ENCODE measurements at places on chromosomes 2 and 18.
A peak's percentile ranks its signal among the peaks of the same experiment; 100 is the strongest.

GRCh38 chr18:23536204-23536603 lies 32.9 kb downstream of the RMC1 start:
- no peak for DNase-seq

GRCh38 chr2:38619458-38620164 lies 16.9 kb upstream of the HNRNPLL start:
- DNase-seq, result no peak

GRCh38 chr2:74415762-74416395 lies 5.5 kb downstream of the C2orf81 start:
- no peak for DNase-seq

GRCh38 chr2:20349513-20349921 lies 1.1 kb downstream of the PUM2 start:
- no peak for DNase-seq

GRCh38 chr2:213108308-213108707 lies 43.1 kb downstream of the IKZF2 start:
- DNase-seq, result no peak

DNA sequence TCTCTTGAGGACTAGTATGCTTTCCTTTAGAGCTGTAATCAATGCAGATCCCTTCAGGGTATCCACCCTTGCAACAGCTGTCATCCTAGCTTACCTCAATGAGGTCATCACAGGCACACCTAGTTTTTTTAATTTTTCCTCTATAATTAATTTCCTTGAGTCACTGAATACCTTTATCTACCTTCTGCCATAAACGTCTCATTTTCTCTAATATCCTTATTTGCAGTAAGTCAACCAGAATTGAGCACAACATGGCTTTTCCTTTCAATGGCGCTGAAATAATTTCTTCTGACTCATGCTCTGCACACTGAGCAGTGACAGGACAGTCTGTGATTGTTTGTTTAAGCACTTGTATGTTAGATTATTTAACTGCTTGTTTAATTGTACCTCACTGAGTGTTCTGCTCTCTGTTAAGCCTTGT lies 49.4 kb downstream of the ETAA1 start:
- DNase-seq, result no peak

DNA sequence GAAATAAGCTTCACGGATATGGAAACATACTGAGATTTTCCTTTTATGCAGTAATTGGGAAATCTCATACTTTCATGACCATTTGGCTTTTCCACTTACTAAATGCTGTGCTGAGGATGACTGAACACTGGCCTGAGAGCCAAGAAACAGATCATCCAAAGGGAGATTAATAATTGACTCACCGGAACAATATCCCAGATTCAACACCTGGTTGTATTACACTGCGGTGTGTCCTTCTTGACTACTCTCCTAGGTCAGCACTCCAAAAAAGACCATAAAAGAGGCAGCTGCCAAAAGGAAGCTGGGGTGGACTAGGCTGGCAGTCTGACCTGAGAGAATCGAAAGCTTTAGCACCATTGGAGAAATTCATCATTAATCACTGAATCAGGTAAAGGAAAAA lies 469.1 kb downstream of the CBLN2 start:
- no peak for DNase-seq

DNA sequence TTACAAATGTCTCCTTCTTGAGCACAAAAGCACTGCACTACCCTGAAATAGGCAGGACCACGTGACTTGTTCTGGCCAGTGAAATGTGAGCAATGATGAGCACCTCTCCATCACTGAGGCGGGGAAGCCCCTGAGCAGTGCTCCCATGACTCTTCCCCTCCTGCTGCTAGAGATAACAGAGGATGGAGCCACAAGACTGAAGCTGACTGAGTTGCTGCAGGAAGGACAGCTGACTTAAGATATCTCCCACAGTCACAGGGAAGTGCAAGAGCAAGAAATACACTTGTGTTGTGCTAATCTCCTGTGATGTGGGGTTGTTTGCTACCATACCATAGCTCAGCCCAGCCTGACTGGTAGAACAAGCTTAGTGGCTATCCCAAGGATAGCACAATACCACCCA lies 38.7 kb downstream of the STK39 start:
- DNase-seq, result peak; percentile 29

DNA sequence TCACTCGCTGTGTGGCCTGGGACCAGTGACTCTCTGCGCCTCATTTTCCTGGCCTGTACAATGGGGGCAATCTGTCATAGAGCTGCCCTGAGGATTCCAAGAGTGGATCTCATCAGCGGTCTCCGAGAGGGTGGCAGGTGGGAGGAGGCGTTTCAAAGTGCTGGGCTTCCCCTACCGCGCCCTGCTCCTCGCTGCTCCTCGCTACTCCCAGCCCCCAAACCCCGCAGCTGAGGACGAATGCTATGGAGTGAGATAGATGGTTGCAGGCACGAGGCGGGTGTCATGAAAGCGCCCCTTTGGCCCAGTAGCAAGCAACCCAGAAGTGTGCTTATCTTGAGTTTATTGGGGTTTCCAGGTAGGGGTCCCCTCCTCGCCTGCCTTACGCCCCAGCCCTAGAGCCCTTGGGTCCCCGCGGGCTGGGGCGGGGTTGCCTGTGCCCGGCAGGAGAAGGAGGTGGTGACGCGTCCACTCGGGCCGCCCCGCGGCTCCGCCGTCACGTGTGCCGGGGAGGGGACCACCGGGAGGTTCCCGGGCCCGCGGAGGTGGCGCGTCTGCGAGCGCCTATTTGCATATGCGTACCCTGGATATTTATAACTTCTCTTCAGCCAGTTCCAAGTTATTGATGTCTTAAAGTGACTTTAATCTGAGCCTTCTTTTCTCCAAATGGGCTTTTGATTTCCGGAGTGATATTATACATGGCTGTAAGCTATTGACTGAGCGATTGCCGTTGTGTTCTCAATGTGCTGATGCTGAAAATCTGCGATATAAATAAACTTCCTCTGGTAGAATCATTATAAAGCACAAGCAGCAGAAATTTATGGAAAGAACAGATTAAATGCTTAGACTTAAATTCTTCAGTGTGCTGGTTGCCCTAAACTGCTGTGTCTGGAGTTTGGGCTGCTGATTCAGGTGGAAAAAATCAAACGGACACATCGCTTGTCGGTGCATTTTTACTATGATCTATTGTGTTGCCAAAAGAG lies 263.7 kb downstream of the ATAD2B start:
- no peak for DNase-seq

DNA sequence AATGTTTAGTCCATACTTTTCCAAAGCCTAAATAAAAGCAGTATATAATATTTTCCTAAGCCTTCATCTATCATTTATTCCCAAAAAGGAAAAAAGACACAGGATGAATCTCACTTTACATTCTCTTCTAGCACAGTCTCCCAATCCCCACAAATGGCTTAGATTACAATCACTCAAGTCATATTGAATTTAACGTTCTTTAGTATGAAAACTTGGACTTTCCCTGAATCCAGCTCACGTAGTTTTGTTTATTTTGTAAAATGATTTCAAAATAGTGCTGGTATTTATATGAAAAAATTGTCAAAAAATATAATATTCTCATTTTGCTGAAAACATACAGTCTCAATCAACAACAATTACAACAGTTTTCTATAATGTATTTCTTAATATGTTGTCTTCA lies 137.7 kb upstream of the CCDC150 start:
- DNase-seq, result no peak

GRCh38 chr2:120959426-120959825 lies 223.8 kb downstream of the GLI2 start:
- no peak for DNase-seq

DNA sequence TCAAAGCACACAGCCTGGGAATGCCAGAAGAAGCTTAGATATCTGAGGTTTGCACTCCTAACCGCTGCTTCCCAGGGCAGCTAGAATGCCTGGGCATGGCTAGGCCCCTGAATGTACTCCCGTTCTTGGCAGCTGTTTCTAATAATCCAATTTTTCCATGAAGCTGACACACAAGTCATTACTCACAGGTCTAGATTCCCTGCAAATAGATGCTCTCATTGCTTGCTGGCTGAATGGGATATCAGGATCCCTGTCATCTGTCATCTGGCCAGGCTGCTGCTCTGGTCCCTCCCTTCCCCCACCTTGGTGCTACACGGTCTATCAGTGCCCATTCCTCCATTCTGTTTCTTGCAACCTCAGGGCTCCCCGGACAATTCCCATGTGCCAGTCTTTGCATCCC lies 40.7 kb upstream of the TEX51 start:
- no peak for DNase-seq

- no peak for DNase-seq
Measured at GRCh38 chr18:65822826-65823225, 72.0 kb downstream of the CDH7 start.

GRCh38 chr18:68780802-68781635 lies 16.9 kb upstream of the CCDC102B start:
- DNase-seq, result no peak

DNA sequence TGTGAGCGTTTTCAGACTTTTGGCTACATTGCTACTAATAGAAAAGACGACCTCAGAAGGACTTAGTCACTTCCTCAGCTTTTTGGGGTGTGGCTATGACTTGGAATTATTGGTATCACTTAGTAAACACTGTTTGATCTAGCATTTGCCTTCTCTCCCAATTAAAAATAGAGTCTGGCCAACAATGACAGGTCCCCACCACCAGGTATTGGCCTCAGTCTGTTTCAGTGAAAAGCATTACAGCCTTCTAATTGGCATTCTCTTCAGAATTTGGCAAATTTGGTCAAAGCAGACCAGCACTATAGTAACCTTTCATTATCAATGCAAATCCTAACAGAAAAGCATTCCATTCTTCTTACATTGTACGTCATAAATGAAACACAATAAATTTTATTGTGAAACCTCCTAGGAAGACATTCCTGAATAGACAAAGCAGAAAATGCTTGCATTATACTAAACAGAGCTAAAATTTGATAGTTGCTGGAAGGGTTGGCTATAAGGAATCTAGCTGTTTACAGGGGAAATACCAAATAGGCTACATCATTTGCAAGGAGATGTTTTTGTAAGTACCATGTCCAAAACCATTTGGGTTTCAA lies 613.9 kb downstream of the IRS1 start:
- DNase-seq, result no peak

GRCh38 chr2:163527381-163527780 lies 208.4 kb downstream of the FIGN start:
- DNase-seq, result no peak

DNA sequence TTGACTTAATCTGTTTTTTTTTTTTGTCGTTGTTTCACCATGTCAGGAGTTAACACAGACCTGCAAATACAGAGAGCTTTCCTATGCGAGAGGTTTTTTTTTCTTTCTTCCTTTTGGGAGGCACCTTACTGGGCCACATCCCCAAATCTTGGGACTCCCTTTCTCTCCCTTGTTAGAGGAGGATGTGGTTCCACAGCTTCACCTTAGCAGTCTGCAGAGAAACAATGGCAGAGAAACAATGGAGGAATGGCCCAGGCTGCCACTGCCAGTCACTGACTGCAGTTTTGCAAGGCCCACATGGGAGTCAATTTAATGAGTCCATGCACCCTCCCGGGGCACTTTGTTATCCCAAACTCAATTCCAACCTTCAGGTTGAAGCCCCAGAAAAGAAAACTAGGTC lies 20.8 kb upstream of the PDK1 start:
- no peak for DNase-seq

DNA sequence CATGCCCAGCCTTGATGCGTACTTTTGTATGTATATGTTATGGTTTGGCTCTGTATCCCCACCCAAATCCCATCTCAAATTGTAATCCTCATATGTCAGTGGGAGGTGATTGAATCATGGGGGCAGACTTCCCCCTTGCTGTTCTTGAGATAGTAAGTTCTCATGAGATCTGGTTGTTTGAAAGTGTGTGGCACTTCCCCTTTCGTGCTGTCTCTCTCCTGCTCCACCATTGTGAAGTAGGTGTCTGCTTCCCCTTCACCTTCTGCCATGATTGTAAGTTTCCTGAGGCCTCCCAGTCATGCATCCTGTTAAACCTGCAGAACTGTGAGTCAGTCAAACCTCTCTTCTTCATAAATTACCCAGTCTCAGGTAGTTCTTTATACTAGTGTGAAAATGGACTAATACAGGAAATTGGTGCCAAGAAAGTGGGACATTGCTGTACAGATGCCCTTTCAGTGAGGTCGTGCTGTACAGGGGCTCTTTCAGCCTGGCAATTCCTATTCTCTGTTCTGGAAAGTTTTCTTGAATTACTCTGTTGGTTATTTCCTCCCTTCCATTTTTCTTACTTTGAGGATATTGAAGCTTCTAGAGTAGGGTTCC lies 38.2 kb downstream of the KCMF1 start:
- DNase-seq, result no peak

DNA sequence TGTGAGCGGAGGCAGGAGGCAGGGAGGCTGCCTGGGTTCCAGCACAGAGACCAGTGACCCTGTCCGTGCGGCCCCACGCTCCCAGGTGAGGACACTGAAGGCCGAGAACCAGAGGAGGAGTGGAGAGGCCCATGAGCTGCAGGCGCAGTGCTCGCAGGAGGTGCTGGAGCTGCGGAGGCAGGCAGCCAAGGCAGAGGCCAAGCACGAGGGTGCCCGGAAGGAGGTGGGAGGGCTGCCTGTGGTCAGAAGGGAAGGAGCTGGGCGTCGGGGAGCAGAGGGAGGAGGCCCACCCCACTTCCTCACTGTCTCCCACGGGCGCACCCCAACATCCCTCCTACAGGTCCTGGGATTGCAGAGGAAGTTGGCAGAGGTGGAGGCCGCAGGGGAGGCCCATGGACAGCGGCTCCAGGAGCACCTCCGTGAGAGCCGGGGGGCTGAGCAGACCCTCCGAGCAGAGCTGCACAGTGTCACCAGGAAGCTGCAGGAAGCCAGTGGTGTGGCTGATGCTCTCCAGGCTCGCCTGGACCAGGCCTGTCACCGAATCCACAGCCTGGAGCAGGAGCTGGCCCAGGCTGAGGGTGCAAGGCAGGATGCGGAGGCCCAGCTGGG lies 33.0 kb upstream of the SNED1 start:
- no peak for DNase-seq

DNA sequence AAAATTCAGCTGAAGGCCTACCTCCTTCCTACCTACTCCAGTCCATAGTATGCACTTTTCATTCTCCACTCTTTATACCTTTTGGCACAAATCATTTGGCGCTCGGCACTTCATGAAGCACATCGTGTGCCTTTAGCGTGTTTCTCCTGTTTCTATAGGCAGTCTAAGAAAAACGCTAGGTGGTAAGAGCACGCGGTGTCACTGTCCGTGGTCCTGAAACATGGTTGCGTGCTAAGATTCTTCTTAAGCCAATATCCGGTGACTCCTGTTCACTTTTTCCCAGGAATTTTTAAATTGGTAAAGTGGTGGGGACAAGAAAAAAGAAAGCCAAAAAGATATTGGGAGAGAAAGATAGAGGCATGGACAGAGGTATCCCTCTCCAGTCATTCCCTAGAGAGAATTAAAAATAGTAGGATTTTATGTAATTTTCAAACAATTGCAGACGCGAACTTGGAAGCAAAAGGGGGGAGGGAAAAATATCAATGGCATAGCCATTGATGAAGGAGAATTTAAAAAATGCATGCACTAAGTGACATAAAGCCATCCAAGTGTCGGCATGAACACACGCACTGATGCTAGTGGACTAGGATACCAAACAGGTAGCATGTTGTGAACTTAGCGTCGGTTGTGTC lies 1.4 kb upstream of the CTNNA2 start:
- DNase-seq, result peak; percentile 2

DNA sequence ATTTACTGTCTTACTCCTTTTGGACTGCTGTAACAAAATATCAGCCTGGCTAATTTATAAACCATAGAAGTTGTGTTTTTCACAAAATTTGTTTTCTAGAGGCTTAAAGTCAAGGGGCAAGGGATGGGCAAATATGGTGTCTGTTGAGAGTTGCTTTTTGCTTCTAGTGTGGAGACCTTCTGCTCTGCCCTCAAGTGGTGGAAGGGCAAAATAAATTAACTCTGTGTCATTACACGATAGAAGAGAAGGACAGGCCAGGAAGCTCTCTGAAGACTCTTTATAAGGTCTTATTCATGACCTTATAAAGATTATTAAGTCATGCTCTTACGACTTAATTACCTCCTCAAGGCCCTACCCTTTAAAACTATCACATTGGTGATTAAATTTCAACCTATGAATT lies 181.2 kb upstream of the LRATD1 start:
- no peak for DNase-seq
